Naive thymus-derived CD8-positive, alpha-beta T cell (primary cell): ENCODE measurements at places on chromosomes 5 and 9. TPM values are rescaled to one million over a fixed set of nuclear protein-coding genes. Genes with fewer than 3 reads are reported as not detected.

The UGT3A1 gene
- polyA plus RNA-seq = not detected

The SLC36A3 gene
- not detected for polyA plus RNA-seq

The CATSPER3 gene
- not detected for polyA plus RNA-seq

The HTR1A gene
- polyA plus RNA-seq = not detected

The RLN2 gene
- polyA plus RNA-seq = 7.7 TPM

The TOR2A gene
- 23.5 TPM for polyA plus RNA-seq

The TEX10 gene
- polyA plus RNA-seq = 15.6 TPM

The FOXD4L3 gene
- not detected for polyA plus RNA-seq

The TBC1D2 gene
- 5.9 TPM for polyA plus RNA-seq

The SHOC1 gene
- not detected for polyA plus RNA-seq

The SPATA31A3 gene
- not detected for polyA plus RNA-seq

The NKD2 gene
- not detected for polyA plus RNA-seq

The PCDHB5 gene
- not detected for polyA plus RNA-seq

The GMCL2 gene
- not detected for polyA plus RNA-seq

The IL13 gene
- polyA plus RNA-seq = not detected

The CD14 gene
- 2.1 TPM for polyA plus RNA-seq

The UBE2QL1 gene
- not detected for polyA plus RNA-seq
